ENCODE measurements at places on chromosomes 6 and 20.

DNA sequence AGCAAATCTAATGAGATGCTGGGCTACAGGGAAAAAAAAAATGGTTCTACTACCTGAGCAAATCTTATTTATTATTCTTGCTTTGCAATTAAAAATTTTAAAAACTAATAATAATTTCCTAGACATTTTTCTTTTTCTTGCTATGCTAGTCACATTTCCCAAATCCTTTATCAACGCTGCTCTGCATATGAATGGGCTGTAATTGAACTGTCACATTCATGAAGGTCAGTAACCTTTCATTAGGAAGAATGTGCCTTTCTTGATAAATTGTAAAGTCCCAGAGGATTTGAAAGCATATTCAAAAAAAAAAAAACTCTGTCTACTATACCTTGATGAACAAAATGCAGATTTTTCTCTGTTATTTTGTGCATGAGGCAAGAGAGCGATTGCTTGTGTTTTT, 538.7 kb upstream of the ID4 start:
- DNase-seq: no peak

- no peak for DNase-seq
These were observed 61.2 kb upstream of the CDYL start for GRCh38 chr6:4714961-4715501.

GRCh38 chr6:47247227-47247797, 62.4 kb downstream of the TNFRSF21 start:
- peak; percentile 70 for DNase-seq

DNA sequence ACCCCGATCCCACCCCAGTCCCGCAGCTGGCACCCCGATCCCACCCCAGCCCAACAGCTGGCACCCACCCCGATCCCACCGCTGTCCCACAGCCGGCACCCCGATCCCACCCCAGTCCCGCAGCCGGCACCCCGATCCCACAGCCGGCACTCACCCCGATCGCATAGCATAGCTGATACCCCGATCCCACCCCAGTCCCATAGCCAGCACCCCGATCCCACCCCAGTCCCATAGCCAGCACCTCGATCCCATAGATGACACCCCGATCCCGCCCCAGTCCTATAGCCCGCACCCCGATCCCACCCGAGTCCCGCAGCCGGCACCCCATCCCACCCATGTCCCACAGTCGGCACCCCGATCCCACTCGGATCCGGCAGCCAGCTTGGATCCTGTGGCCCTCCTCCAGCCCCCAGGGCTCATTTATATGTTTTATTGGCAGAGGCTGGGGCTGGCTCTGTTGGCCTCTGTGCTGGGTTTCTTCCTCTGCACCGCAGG, 897 bp upstream of the GMEB2 start:
- DNase-seq: no peak

GRCh38 chr6:115977220-115977619, 83.5 kb downstream of the FRK start:
- no peak for DNase-seq

Data from NCI-H748 treated with DMSO at 0.1 percent for 48 hours (cell line).